ENCODE measurements at places on chromosomes 5 and 9.

- H3K27ac ChIP-seq: no peak overlapping the region
- no peak for DNase-seq
- H3K27me3 ChIP-seq: peaks cover under 1% of the 10 kb centered on the region
- H3K36me3 ChIP-seq: no peaks in the 10 kb centered on the region
- no peak overlapping the region for H3K4me3 ChIP-seq
Measured at GRCh38 chr5:115579216-115579615, 23.1 kb downstream of the TICAM2 start.

- H3K4me1 ChIP-seq: no peaks in the 10 kb centered on the region
- no peak for DNase-seq
- no peaks in the 10 kb centered on the region for H3K27me3 ChIP-seq
- H3K36me3 ChIP-seq: no peaks in the 10 kb centered on the region
- no peak overlapping the region for H3K4me3 ChIP-seq
Measured at GRCh38 chr5:176889321-176890280, 9.5 kb downstream of the HK3 start.

DNA sequence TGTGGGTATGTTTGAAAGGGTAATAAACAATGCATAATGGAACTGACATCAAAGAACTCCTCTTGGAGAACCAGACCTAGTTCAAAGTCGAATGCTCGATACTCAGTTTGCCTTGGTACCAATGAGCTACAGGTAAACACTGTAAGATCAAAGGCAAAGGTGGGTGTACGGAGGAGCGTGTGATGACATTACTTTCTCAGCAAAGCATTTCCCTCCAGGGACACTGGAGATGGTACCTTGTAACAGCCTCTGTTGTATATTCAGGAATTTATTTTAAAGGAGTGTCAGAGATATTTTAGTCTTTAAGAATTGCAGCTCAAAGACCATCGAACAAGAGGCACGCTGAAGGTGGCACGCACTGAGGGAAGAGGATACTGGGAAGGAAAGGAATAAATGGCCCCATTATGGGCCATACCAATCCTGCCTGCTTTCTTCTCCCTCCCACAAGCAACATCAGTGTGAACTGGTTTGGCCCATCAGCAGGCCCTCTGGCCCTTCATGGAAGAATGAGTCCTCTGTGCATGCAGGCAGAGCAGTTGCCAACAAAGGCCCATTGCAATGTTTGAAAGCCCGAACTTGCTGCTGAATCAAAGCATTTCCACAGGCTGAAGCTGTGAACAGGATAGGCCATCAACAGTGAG is 410.2 kb downstream of the ACTL7B start:
- H3K4me3 ChIP-seq: no peak overlapping the region
- H3K4me1 ChIP-seq: no peaks in the 10 kb centered on the region
- no peak overlapping the region for H3K27ac ChIP-seq
- no peaks in the 10 kb centered on the region for H3K27me3 ChIP-seq
- no peak for DNase-seq

DNA sequence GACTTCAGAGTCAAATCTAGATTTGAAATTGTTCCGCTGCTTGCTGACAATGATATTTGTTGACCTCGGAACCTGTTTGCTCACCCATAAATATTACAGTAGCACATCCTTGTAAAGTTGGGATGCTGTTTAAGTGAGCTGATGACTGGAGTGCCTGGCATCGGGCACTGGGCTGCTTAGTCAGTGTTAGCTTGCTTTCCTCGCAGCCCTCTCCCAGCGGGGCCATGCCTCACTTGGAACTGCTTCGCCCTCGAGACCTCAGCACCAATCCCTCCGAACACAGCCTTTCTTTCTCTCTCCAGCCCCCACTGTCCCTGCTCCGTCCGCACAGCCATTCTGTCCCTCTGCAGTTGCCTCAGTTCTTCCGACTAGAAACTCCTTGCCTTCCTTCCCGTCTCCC is 23.4 kb downstream of the RNF44 start:
- no peak overlapping the region for H3K27ac ChIP-seq
- no peaks in the 10 kb centered on the region for H3K27me3 ChIP-seq
- no peak overlapping the region for H3K4me3 ChIP-seq
- no peak for DNase-seq
- H3K36me3 ChIP-seq: peaks cover 3% of the 10 kb centered on the region
- no peaks in the 10 kb centered on the region for H3K4me1 ChIP-seq

DNA sequence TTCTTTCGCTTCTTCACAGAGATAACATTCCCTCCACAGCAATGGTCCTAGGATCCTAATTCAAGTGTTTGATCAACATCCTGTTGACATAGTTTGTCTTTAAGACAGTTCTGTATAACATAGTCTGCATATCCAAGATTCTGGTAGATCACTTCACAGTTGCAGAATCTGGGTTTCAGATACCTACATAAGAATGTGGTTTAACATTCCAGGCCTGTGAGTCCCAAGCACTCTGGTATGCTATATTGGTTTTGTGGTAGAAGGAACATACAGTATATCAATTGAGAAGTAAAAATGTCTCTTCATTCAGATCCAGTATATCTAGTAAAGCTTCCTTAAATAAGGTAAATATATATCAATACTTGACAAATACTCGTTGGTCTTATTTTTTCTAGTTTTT is 914.2 kb upstream of the CDH6 start:
- H3K36me3 ChIP-seq: no peaks in the 10 kb centered on the region
- H3K4me1 ChIP-seq: no peaks in the 10 kb centered on the region
- H3K4me3 ChIP-seq: no peak overlapping the region
- no peak overlapping the region for H3K27ac ChIP-seq

- H3K4me1 ChIP-seq: no peaks in the 10 kb centered on the region
- no peaks in the 10 kb centered on the region for H3K27me3 ChIP-seq
- H3K27ac ChIP-seq: no peak overlapping the region
Measured at GRCh38 chr9:121822093-121823085, 171.0 kb downstream of the DAB2IP start.

DNA sequence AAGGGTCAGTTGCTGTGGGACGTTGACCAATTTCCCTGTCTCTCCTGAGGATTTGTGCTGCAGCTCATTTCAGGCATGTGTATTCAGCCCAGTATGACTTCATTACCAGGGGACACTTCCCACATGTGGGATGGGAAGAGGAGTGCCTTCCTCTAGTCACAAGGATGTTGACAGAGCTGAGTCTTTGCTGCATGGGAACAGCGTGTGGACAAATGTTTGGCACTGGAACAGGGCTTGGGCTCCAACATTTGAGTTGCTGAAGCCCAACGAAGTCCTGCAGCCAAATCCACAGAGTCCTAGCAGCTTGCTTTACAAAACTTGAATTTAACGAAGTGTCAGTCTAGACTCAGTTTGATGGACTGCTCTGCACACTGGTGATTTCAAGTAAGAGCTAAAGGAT is 283.2 kb downstream of the SH3GL2 start:
- H3K27me3 ChIP-seq: no peaks in the 10 kb centered on the region
- H3K36me3 ChIP-seq: no peaks in the 10 kb centered on the region
- no peak for DNase-seq
- no peak overlapping the region for H3K4me3 ChIP-seq
- H3K27ac ChIP-seq: no peak overlapping the region
- H3K4me1 ChIP-seq: no peaks in the 10 kb centered on the region

GRCh38 chr5:108418197-108418596 is 36.3 kb upstream of the FBXL17 start:
- no peak overlapping the region for H3K4me3 ChIP-seq
- H3K4me1 ChIP-seq: no peaks in the 10 kb centered on the region
- H3K27ac ChIP-seq: no peak overlapping the region
- H3K27me3 ChIP-seq: no peaks in the 10 kb centered on the region
- H3K36me3 ChIP-seq: no peaks in the 10 kb centered on the region

GRCh38 chr9:133726401-133727276 is 11.5 kb downstream of the SARDH start:
- no peaks in the 10 kb centered on the region for H3K27me3 ChIP-seq
- no peak overlapping the region for H3K4me3 ChIP-seq
- H3K4me1 ChIP-seq: peaks cover 11% of the 10 kb centered on the region
- DNase-seq: peak; percentile 44
- H3K27ac ChIP-seq: no peak overlapping the region

DNA sequence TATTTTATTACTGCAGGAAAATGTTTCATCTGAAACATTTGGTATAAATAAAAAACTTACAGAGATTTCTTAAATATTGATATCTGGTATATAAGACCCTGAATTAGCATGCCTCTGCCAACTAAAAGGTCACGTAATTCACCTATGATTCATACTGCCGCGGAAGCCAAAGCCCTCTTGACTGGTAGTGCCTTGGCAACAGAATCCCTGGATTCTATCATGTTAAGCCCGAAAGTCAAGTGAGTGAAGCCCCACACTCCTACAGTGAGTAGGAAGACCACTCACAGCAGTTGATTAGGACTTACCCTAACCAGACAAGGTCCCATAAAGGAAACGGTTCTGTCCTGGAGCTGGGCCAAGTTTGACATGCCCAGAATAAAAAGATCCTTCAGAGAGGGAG is 175.6 kb upstream of the NREP start:
- no peaks in the 10 kb centered on the region for H3K27me3 ChIP-seq
- no peak for DNase-seq
- H3K4me1 ChIP-seq: no peaks in the 10 kb centered on the region
- H3K27ac ChIP-seq: no peak overlapping the region
- no peak overlapping the region for H3K4me3 ChIP-seq
- no peaks in the 10 kb centered on the region for H3K36me3 ChIP-seq

DNA sequence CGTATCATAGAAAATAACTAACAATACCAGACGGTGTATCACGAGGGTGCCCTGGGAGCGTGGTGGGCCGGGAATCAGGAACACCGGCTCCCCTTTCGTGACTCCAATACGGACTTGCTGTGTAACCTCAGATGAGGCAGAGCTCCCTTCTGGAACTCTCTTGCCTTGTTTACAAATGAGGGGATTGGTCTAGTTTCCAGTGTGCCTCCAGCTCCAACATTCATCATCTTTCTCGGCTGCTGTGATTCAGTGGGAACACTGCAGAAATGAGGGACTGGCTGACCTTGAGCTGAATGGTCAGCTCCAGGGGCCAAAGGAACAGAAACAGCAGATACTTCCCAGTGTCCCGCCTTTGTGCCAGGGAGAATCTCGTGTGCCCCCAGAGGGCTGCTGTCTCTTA is 22.6 kb upstream of the TGFBI start:
- no peaks in the 10 kb centered on the region for H3K4me1 ChIP-seq
- no peaks in the 10 kb centered on the region for H3K36me3 ChIP-seq
- H3K27me3 ChIP-seq: peaks cover 3% of the 10 kb centered on the region
- no peak overlapping the region for H3K27ac ChIP-seq
- DNase-seq: no peak

- no peak for DNase-seq
- no peak overlapping the region for H3K27ac ChIP-seq
- H3K27me3 ChIP-seq: no peaks in the 10 kb centered on the region
- H3K36me3 ChIP-seq: no peaks in the 10 kb centered on the region
- no peak overlapping the region for H3K4me3 ChIP-seq
- H3K4me1 ChIP-seq: peaks cover 1% of the 10 kb centered on the region
Measured at GRCh38 chr5:134592141-134592746, 40.4 kb downstream of the SAR1B start.

- no peaks in the 10 kb centered on the region for H3K27me3 ChIP-seq
- DNase-seq: peak; percentile 35
- H3K36me3 ChIP-seq: no peaks in the 10 kb centered on the region
- H3K4me3 ChIP-seq: peak overlapping the region; percentile 18
- H3K4me1 ChIP-seq: peaks cover 10% of the 10 kb centered on the region
- peak overlapping the region; percentile 56 for H3K27ac ChIP-seq
Measured at GRCh38 chr5:76733049-76733417, 17.1 kb downstream of the F2R start.

DNA sequence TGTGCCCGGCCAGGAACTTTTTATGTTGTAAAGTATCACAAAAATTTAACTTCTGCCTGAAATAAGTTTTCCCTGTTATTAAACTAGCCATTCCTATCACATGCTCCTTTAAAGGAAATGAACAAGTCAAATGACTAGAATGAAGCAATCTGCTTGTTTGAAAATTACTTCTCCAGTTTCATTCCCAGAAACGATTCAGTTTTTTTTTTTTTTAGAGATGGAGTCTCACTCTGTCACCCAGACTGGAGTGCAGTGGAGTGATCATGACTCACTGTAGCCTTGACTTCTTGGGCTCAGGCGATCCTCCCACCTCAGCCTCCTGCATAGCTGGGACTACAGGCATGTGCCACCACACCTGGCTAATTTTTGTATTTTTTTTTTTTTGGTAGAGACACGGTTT is 13.3 kb upstream of the GNG10 start:
- peaks cover 17% of the 10 kb centered on the region for H3K36me3 ChIP-seq
- H3K4me1 ChIP-seq: no peaks in the 10 kb centered on the region
- no peak overlapping the region for H3K4me3 ChIP-seq

GRCh38 chr9:37302277-37302676 is 120.2 kb upstream of the GRHPR start:
- DNase-seq: peak; percentile 90
- peak overlapping the region; percentile 59 for H3K4me3 ChIP-seq
- H3K27me3 ChIP-seq: no peaks in the 10 kb centered on the region
- H3K36me3 ChIP-seq: peaks cover 16% of the 10 kb centered on the region
- H3K27ac ChIP-seq: no peak overlapping the region
- peaks cover 31% of the 10 kb centered on the region for H3K4me1 ChIP-seq
